Pulmonary artery endothelial cell (primary cell): ENCODE measurements at places on chromosomes 6 and 20. TPM values are rescaled to one million over a fixed set of nuclear protein-coding genes. Genes with fewer than 3 reads are reported as not detected.
A peak's percentile ranks its signal among the peaks of the same experiment; 100 is the strongest.

BLCAP gene
- total RNA-seq = 36.8 and 48.1 TPM in 2 replicates

MUC21 gene
- not detected in 2 replicates for total RNA-seq

TBXT gene
- not detected in 2 replicates for total RNA-seq

CLDN20 gene
- total RNA-seq = not detected in 2 replicates

DNA sequence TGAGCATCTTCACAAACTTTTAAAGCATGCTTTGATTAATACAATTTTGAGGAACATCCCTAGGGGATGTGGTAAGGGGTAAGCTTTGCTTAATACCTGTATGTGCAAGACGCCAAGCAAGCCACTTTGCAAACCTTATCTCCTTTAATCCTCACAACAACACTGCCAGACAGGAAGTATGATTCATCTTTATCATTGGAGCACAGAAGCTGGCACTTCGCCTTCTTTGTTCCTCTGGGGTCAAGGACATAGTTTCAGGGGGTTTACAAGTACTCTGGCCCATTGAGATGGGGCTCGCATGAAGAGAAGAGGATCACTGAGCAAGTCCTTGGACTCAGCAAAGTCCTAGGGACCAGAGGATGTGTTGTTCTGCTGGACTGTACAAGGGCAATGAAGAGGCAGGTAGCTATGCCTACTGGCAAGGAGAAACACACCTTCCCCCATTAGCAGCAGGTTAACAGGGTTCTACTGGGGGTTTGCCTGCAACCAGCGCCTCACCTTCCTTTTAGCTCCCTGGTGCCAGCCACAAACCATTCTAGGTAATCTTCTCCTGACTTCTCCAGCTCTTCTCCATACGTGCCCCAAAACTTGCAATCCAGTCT is 8.8 kb downstream of the TMEM244 start:
- DNase-seq = peak; percentile 51

DNA sequence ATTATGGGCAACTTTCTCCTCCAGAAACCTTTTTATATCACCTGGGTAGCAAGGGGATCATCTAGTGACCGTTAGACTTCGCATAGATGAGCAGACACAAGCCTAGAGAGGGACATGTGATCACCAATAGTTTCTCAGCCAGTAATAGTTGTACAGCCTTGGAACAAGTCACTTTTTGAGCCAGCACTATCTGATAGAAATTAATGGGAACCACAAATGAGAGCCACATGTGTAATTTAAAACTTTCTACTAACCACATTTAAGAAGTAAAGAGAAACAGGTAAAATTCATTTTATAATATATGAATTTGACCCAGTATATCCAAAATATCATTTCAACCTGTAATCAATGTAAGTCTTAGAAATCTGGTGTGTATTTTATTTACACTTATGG is 592 bp upstream of the CTNNBL1 start:
- DNase-seq = no peak

DNA sequence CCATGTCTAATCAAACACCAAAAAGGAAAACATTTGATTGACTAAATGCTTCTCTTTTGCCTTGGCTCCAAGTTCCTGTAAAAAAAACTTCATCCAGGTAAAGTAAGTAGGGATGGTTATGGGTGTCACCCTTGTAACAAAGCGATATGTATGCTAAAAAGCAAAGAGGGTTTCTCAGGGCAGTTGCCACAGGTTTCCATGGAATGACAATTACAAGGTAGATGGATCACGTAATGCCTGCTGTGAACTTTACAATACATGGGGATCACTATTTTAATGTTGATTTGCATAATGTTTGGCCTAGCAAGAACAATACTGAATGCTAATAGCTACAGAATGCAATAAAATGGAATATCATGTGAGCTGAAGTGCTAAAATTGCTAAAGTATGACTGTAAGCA is 2.9 kb upstream of the BMP2 start:
- DNase-seq = no peak

- DNase-seq = no peak
Measured at GRCh38 chr20:34131491-34131890, 19.4 kb upstream of the EIF2S2 start.

DNA sequence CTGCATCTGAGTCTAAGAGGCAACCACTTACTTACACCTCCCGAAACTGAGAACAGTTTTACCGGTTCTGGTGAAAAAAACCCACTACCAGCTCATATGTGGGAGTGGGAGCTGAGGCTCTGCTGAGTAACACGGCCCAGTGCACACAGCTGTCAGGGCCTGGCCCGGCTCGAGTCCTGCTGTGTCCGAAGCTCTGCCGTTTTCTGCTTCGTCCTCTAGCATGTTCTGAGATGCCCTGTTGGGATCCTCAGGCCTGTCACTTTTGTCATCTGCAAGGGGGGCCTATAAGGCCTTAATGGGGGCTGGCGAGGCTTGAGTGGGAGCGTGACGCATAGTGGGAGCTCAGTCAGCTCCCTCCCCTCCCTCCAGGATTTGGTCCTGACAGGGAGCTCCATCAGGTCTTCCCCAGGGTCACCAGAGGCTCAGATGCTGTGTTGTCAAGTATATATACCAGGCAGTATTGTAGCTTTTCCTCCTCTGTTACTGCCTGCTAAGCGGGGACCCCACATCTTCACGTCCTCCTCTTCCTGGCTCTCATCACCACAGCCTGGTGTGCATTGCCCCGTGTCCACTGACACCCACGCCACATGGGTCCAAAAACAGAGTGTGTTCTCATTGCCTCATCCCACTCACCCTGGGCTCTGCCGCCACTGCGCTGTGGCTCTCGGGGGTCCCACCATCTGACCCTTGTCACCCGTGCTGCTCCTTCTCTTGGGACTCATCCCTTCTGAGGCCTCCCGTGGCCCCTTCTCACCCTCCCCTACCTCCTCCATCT is 45.2 kb upstream of the FANCE start:
- DNase-seq = no peak

GRCh38 chr6:109060571-109060970 is 34.1 kb downstream of the SESN1 start:
- DNase-seq = peak; percentile 40

DNA sequence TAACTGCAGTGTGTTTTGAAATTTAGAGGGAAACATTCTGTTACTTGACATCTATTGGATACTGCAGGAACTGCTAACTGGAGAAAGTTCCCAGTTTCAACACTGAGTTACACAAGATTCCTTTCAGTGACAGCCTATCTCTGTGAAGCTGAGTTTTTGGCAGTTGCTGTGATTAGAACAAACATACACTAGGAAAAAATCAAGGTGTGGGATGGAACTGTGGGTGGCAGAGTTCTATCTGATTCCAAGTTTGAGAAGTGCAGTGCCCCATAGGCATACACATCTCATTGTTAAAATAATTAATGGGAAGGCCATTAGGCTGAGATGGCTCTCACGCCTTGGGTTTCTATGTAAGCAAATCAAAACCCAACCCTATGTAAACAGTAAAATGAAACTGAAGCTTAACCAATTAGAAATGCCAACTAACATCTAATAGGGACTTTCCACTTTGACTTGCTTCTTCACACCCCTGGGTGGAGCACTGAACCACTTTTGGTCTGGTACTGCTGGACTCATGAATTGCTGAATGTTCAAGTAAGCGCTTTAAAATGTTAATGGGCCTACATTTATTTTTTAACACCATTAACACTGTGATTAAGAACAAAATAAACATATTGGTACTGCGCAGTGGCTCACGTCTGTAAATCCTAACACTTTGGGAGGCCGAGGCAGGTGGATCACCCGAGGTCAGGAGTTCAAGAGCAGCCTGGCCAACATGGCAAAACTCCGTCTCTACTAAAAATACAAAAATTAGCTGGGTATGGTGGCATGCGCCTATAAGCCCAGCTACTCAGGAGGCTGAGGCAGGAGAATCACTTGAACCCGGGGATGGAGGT is 55.2 kb upstream of the TBC1D7 start:
- DNase-seq = no peak

DNA sequence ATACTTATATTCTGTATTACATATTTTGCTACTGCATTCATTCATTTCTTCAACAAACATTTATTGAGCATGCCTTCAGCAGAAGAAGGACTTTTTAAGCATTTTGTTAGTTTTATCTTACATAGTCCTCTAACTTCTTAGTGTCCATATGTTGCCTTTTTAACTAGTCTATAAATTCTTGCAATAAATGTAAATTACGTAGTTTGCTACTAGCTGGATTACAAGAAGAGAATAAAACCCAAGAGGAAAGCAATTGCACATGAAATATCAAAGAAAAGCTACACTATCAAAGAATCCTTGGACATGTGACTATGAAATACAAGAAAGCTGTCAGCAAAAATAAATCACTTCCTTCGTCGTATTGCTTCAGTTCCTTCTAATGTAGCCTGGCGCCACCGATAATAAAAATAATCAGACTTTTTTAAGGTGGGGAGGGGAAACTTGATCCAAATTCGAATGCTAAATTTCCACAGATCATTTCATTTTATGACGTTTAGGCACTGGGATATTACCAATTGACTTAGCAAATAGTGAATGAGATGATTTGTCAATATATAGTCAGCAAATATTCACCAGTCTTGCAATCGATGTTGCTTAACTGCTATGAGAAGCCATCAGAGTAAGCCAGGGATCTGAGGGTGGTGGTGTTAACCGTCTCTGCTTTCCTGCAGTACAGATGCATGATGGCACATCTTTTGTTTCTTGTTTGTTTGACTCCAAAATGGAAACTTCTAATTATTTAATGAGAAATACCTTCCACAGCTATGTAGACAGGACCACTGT is 258.7 kb upstream of the EXOC2 start:
- no peak for DNase-seq
